ENCODE measurements at places on chromosomes 5 and 9. TPM values are rescaled to one million over a fixed set of nuclear protein-coding genes. Genes with fewer than 3 reads are reported as not detected.

Gene ARAP3
- total RNA-seq: 3.9 TPM

Gene FBP2
- not detected for total RNA-seq

Gene LIFR
- 21.0 TPM for total RNA-seq

Gene ORM1
- not detected for total RNA-seq

Gene FOXD4
- 0.06 TPM for total RNA-seq

Gene GARIN3
- total RNA-seq: not detected

Gene ZNF618
- 14.4 TPM for total RNA-seq

Gene ARSI
- total RNA-seq: 0.19 TPM

Gene C9
- total RNA-seq: 0.25 TPM

Gene PCDHGA4
- 4.0 TPM for total RNA-seq

Gene CEL
- 0.19 TPM for total RNA-seq

Gene ZNF366
- total RNA-seq: 0.06 TPM

Gene SPINK7
- total RNA-seq: not detected

Gene LURAP1L
- 12.2 TPM for total RNA-seq

Gene PCDHA11
- total RNA-seq: 0.06 TPM

Gene CKMT2
- total RNA-seq: 2.8 TPM

Gene SHISAL2B
- not detected for total RNA-seq

Gene MRPL50
- 11.9 TPM for total RNA-seq

Gene UBE2QL1
- total RNA-seq: 0.06 TPM

Gene FOXD4L3
- total RNA-seq: not detected

Gene CRAT
- 46.9 TPM for total RNA-seq

Gene SUSD3
- not detected for total RNA-seq

Gene NIM1K
- 0.53 TPM for total RNA-seq

Gene HCN1
- total RNA-seq: not detected

Gene C9orf50
- 0.13 TPM for total RNA-seq

Gene CD72
- total RNA-seq: 1.1 TPM

Gene DBH
- total RNA-seq: not detected

Gene PRKACG
- not detected for total RNA-seq

Gene SPATA31E1
- not detected for total RNA-seq

Gene ECSCR
- total RNA-seq: 13.7 TPM

Data from aortic smooth muscle cell (primary cell).